K562 (cell line): ENCODE measurements at places on chromosomes 7 and 10. TPM values are rescaled to one million over a fixed set of nuclear protein-coding genes. Genes with fewer than 3 reads are reported as not detected.

DNA sequence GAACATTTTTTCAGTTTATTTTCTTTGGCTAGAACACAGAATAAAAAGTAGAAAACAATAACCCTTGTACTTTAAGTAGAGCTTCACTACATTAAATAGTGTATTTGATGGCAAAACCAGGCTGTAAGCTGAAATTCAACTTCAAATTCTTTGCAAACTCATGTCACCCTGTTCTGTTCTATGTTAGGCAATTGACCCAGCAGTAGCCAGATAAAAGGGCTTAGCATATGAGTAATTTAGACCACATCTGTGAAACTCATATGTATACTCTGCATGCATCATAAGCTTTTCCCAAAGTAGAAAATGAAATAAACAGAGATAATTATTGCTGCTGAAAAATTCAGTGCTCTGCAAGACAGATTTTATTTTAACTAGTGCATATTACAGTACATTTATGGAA, 150.2 kb downstream of the GNAI1 start:
- no peaks in the 10 kb centered on the region for H3K36me3 ChIP-seq
- no peak overlapping the region for H3K27ac ChIP-seq
- no peak for DNase-seq
- H3K27me3 ChIP-seq: no peaks in the 10 kb centered on the region
- H3K4me3 ChIP-seq: no peak overlapping the region

DNA sequence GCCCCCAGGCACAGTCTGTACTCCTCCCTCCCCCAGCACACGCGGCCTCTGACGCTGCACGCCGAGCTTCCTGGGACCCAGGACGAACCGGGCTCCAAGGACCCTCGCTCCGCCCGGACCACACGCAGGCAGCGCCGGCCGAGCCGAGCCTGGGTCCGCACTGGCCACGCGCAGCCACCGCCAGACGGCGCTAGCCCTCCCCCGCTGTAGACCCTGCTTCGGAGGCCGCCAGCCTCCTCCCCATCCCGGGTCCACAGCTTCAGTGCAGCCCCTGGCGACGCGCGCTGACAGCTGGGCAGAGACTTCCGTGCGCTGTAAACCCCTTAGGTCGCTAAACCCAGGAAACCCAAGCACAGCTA, 936 bp upstream of the TCERG1L start:
- no peaks in the 10 kb centered on the region for H3K36me3 ChIP-seq
- H3K4me3 ChIP-seq: no peak overlapping the region
- H3K4me1 ChIP-seq: no peaks in the 10 kb centered on the region
- no peak overlapping the region for H3K27ac ChIP-seq

The GRM3 gene
- not detected in 2 replicates for total RNA-seq

The MYO3A gene
- total RNA-seq: not detected in 2 replicates

The PLEKHS1 gene
- not detected in 2 replicates for total RNA-seq
